ENCODE measurements at places on chromosomes 6 and 20.
A peak's percentile ranks its signal among the peaks of the same experiment; 100 is the strongest.

GRCh38 chr6:23985015-23985414 lies 141.0 kb upstream of the NRSN1 start:
- no peak for DNase-seq

DNA sequence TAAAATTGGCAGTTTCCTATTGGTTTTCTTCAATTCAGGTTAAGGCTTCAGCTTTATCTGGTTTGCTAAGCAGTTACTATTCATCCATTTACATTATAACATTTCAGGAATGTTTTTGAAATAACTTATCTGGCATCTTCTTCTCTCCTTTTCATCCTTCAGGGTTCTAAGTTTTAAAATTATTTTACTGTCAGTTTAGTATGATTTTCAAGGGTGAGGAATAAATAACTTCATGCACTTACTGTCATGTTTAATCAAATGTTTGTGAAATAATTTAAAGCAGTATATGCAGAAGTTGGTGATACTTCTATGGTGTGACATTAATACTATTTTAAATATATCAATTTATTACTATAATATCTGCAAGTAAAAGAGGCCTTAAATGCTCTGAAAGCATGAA lies 338.1 kb upstream of the MMS22L start:
- no peak for DNase-seq

- no peak for DNase-seq
These were observed 102.3 kb downstream of the RPP40 start for GRCh38 chr6:4901386-4902061.

DNA sequence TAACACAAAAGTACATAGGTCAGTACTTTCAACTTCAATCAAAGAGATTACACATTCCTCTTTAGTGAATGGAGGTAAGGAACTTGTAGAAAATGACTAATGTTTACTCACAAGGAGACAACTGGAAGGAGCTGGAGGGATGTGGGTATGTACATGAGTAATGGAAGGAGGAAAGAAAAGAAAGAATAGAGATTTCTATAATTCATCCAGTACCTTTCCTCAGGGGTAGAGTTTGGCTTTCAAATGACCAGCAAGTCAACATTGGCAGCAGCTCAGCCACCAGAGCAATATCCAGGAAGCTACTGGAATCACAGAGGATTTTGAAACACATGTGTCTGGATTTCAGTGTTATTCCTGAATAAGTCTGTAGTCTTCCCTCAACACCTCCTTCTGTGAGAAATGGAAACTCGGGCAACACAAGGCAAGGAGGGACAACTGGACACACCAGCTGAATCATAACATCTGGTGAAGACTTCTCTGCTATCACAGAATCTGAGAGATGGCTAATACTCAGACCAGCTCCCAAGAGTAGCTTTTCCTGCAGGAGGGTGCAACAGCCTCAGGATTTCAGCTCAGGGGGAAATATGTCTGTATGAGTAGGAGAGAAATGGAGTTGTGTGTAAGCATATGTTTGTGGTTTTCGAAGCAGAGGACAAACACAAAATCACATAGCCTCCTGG lies 98.8 kb downstream of the HAO1 start:
- DNase-seq = peak; percentile 87

- DNase-seq = no peak
These were observed 39.5 kb upstream of the REV3L start for GRCh38 chr6:111522393-111523020.

DNA sequence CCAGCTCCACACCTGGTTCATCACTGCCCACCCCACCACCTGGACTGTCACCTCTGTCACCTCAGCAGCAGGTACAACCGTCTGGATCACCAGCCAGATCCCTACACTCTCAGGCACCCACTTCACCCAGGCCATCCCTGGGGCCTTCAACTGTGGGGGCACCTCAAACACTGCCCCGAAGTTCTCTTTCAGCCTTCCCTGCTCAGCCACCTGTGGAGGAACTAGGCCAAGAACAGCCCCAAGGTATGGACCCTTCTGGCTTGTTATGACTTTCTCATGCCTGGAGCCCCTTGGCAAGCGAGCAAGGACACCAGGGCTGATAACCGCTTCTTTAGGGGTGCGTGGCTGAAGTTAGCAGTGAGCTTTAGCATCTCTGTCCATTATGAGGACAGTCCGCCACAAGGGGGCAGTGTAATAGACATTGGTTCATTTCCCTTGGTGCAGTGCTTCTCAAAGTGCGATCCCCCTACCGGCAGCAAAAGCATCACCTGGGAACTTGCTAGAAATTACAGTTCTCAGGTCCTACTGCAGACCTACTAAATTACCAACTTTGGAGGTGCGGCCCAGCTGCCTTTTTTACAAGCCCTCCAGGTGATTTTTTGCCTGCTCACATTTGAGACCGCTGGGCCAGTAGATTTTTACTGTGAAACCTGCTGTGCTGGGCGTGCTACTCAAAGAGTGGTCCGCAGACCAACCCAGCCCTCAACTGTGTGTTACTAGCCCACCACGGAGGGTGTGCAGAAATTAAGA lies 32.5 kb downstream of the PNPLA1 start:
- peak; percentile 78 for DNase-seq

- no peak for DNase-seq
These were observed 132.3 kb downstream of the PDE7B start for GRCh38 chr6:135983718-135984343.

- DNase-seq = no peak
These were observed 52.0 kb upstream of the PLEKHG1 start for GRCh38 chr6:150547502-150548222.

GRCh38 chr6:30463651-30464618 lies 25.4 kb upstream of the HLA-E start:
- DNase-seq = no peak

- DNase-seq = no peak
These were observed 272.4 kb downstream of the GMDS start for GRCh38 chr6:1972962-1973361.

DNA sequence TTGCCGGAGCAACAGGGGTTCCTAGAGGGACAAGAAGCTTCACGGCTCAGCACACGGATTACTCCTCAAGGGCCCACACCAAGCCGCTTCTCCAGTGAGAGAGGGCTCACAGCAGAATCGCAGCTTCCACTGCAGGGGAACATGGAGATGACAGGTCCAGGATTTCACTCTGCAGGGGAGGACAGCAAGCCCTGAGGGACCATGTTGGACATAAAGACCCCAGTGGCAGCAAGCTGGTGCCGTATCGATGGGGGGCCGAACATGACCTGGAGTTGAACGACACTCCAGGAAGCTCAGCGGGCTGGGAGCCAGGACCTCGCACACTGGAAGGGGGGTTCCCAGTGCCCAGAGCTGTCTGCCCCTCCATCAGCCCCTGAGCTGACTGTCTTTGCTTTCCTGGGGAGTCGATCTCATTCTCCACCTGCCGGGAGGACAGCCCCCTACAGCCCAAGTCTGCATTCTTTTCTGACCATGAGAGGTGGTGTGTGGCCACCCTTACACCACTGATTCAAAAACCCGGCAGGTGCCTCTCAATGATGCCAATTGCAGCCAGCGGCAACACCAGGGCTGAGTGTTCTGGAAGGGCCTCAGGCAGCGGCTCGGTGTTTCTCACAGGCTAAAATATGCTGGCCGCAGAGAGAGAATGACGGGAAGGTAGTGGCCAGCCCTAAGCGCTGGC lies 194.5 kb upstream of the CDH4 start:
- no peak for DNase-seq

DNA sequence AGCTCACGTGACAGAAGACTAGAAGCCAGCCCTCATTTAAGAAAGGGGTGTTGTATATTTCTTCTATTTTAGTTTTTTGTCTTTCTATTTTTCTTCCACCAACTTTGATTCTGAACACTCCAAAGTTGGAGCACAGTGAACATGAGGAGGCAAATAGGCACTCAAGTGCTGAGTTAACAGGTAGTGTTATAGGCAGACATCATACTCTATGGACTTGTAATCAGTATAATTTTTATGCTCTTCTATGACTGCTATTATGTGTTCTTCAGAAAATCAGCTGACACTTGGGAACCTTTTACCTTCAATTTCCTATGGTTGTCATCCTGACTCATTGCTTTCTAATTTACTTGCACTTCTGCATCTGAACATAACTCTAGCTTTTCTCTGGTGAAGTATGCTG lies 396.3 kb upstream of the EYS start:
- no peak for DNase-seq

DNA sequence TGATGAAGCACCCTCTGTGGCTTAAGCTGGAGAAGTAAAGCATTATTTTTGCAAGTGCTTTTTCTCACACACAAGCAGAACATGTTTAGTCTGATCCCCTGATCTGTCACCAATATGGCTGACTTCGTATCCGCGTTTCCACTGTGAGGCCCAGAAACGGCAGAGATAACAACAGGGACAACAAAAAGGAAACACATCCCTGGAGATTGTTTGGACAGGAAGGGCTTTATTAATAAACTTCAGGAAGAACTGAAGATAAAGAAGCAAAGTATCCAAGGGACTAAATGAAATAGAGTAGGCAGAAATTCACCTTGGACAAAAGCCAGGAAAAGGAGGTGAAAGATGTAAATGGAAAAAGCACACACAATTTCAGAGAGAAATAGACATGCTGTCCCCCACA lies 49.2 kb downstream of the RARS2 start:
- DNase-seq = no peak

- DNase-seq = no peak
These were observed 492.5 kb upstream of the FLRT3 start for GRCh38 chr20:14829906-14830305.

DNA sequence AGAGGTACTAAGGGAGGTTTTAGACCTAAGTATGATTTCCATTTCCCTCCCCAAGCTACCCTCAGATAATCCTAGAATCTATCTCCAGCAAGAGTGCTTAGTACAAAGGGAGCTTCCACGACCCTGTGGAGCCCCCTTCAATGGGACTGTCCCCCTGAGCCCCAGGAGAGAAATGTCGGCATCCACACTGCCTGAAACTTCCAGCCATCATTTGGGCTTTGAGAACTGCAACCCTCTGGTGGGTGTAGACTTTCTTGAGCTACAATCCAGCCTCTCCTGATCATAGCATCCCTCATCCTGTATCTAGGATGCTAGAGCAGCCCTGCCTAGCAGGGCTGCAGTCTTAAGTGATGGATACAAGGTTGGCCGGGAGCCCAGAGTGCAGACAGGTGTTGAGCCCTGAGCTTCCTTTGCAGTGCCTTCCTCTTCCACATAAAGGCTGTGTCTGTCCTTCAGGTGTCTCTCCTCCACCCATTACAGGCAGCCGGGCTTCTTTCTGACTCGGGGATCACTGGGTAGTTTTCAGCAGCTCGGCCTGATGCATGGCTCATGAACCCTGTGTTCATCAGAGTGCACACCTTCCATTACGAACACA lies 424.5 kb downstream of the PREX1 start:
- no peak for DNase-seq

- DNase-seq = peak; percentile 68
These were observed 78.2 kb upstream of the EEF1E1 start for GRCh38 chr6:8180327-8181159.

GRCh38 chr20:44211177-44212039 lies 837 bp upstream of the OSER1 start:
- DNase-seq = no peak

DNA sequence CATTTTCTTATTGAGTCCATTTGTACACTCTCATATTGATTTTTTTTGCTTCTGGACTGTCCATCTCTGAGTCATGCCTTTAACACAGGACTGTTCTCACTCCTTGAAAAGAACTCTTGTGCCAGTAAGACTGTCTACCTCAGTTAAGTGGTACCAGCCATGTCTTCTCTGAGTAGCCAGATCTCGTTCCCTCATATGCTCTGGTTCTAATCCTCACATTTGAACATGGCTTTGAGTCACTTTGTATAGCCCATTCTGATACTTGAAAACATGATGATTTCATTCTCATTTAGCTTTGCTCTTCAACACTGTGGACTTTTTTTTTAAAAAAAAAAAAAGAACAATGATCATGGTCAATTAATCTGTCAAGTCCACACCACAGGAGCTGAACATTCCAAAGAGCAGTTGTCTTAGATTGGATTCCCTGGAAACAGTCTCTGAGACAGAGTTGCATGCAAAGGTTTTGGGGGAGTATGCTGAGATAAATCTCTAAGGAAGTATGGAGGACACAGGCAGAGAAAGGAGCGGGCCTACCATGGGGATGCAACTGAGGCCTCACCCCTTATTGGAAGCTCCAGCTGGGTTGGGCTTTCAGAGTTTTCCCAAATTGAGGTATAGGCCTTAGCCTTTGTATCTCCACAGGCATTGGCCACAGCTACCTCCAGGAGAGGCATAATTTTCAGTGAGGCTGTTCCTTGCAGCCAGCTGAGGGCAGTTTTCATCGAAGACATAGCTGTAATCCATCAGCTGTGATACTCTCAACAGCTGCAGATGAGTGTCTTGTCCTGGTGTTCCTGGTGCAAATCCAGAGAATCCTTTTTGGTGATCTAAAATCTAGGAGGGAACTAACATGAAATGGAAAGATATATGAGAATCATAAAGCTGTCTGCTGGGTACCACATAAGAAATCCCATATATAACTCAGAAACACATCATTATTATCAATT lies 6.0 kb upstream of the PTCHD4 start:
- DNase-seq = no peak
